Activated CD8-positive, alpha-beta T cell treated with anti-CD3 and anti-CD28 coated beads for 36 hours (primary cell): ENCODE measurements at places on chromosomes 7 and 10. TPM values are rescaled to one million over a fixed set of nuclear protein-coding genes. Genes with fewer than 3 reads are reported as not detected.

FRMD4A gene
- 2.1 TPM for total RNA-seq

GSDME gene
- total RNA-seq: 5.2 TPM

VENTX gene
- 0.09 TPM for total RNA-seq

OR2A42 gene
- not detected for total RNA-seq

PTPRZ1 gene
- total RNA-seq: not detected

PPP1R9A gene
- total RNA-seq: 0.13 TPM

CHAT gene
- total RNA-seq: not detected

FGF8 gene
- 0.38 TPM for total RNA-seq

WEE2 gene
- not detected for total RNA-seq

SPDYE11 gene
- total RNA-seq: not detected

NUTM2A gene
- 0.54 TPM for total RNA-seq

ATG9B gene
- 12.6 TPM for total RNA-seq

DNA sequence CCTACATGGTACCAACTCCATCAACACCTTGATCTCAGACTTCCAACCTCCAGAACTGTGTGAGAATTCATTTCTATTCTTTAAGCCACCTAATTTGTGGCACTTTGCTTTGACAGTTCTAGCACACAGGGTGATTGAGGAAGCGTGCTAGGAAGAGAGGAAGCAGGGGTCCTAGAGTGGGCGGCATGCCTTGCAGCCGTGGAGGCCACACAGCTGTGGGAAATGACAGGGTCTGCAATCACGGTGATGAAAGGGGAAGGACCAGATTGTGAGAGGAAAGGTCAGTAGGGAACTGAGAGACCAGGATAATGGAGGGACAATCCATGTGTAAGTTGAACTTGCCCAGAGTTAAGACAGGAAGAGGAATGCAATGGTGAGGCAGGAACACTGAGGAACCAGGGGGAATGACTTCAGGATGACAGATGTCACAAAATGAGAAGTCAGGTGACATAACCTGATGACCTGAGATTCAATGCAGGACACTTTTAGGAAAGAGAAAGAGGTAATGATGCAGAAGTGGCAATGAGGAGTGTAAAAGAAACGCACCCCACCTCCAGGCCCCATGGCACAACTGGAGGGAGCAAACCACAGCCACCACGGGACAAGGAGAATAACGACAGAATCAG lies 87.3 kb upstream of the PIK3CG start:
- H3K27me3 ChIP-seq: no peaks in the 10 kb centered on the region
- no peak overlapping the region for H3K27ac ChIP-seq
- DNase-seq: no peak
- H3K4me1 ChIP-seq: peaks cover 24% of the 10 kb centered on the region

DNA sequence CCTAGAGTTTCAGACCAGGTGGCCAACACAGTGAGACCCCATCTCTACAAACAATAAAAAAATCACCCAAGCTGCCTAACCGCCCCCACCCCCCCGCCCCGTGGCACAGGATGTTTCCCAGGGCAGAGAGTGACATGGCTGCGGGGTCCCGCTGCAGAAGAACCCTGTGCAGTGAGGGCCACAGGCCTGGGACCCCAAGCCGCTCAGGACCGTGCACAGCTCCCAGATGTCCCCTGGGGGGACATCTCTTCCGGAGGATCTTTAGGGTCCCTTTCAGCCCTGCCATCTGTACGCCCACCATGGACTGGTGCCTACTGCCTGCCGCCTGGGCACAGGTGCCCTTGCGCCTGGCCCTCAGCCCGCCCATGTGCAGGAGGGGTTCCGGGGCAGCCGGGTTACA lies 373.6 kb downstream of the DNAJB6 start:
- no peaks in the 10 kb centered on the region for H3K36me3 ChIP-seq
- H3K4me3 ChIP-seq: no peak overlapping the region
- no peaks in the 10 kb centered on the region for H3K4me1 ChIP-seq
- H3K27ac ChIP-seq: no peak overlapping the region
- H3K27me3 ChIP-seq: peaks cover 8% of the 10 kb centered on the region

- no peak for DNase-seq
- H3K36me3 ChIP-seq: no peaks in the 10 kb centered on the region
- H3K27ac ChIP-seq: no peak overlapping the region
- peaks cover 5% of the 10 kb centered on the region for H3K27me3 ChIP-seq
- peaks cover 1% of the 10 kb centered on the region for H3K4me1 ChIP-seq
- no peak overlapping the region for H3K4me3 ChIP-seq
Observed at GRCh38 chr10:67519434-67519833, 176.6 kb downstream of the CTNNA3 start.

DNA sequence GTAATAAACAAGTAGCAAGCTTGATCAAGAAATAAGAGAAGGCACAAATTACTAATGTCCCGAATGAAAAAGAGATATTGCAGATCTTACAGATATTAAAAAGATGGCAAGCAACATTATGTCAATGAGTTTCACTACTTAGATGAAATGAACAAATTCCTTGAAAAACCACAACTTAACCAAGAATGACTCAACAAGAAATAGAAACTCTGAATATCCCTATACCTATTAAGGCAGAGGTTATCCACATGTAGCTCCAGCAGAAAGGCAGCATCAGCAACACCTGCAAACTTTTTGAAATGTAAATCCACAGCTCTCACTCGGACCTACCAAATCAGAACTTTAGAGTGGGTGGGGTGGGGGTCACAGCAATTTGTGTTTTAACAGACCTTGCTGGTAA lies 33.6 kb downstream of the PDE1C start:
- no peak overlapping the region for H3K27ac ChIP-seq
- H3K36me3 ChIP-seq: no peaks in the 10 kb centered on the region
- no peak for DNase-seq

DNA sequence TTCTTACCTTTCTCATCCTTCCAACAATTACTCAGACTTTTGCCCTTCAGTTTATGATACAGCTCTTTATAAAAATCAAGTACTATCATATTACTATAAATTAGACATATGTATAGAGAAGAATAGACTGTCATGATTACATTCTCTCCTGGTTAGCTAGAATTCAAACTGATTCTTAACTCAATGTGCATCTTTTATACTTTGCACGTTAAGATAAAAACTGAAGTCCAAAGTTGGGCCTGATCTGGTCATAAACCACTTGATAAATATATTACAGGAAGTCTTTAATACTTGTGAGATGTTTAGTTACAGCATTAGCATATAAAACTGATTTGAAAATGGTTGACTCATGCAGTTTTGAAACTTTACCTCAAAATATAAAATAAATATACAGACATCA lies 2.6 kb downstream of the AGR3 start:
- H3K27ac ChIP-seq: no peak overlapping the region
- no peaks in the 10 kb centered on the region for H3K27me3 ChIP-seq
- H3K36me3 ChIP-seq: no peaks in the 10 kb centered on the region
- H3K4me3 ChIP-seq: no peak overlapping the region
- DNase-seq: no peak
- H3K4me1 ChIP-seq: no peaks in the 10 kb centered on the region

DNA sequence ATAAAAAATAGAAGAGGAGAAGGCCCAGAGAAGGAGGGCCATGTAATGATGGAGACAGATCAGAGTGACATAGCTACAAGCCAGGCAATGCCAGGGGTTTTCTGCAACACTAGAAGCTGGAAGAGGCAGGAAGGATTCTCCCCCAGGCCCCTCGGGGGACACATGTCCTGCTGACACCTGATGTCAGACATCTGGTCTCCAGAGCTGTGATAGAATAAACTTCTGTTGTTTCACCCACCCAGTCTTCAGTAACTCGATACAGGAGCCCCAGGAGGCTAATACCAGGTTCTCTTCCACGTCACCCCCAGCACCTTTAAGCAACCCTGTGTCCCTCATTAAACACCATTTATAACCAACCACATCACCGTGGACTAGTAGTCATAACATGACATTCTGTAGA lies 94.9 kb downstream of the TMEM130 start:
- H3K36me3 ChIP-seq: no peaks in the 10 kb centered on the region
- no peak for DNase-seq
- no peak overlapping the region for H3K27ac ChIP-seq
- H3K4me1 ChIP-seq: no peaks in the 10 kb centered on the region
- no peak overlapping the region for H3K4me3 ChIP-seq
- H3K27me3 ChIP-seq: peaks cover 5% of the 10 kb centered on the region

- H3K27ac ChIP-seq: peak overlapping the region; percentile 88
- peak; percentile 61 for DNase-seq
- H3K4me1 ChIP-seq: peaks cover 43% of the 10 kb centered on the region
- no peaks in the 10 kb centered on the region for H3K27me3 ChIP-seq
Observed at GRCh38 chr10:6300106-6300783, 97.5 kb downstream of the PFKFB3 start.

DNA sequence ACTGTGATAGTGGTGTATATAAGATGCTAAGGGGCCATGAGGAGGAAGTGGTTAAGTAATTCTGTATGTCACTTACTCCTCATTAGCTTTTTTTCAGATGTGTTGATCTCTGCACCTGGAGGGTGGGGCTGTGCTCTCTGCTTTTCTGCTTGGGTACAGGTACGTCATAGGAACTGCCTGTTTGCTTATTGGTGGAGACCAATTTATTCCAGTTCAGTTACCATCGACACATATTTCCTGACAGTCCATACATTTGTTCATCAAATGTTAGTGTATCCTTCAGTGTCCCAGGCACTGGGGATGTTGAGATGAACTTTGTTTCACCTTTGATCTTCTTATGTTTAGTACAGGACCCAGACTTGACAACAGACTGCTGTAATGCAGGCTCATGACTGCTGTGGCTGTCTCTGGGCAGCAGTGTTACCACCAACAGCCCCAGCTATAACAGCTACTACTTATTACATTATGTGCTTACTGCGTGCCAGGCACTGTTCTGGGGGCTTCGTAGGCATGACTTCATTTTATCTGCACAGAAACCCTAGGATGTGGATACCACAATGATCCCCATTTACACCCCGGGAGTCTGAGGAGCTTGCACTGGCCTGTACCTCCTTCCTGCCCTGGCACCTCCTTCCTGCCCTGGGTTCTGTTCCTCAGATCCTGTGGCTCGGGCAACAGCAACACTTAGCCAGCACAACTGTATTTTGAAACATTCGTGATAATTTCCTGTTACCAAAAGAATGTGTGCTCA lies 87.4 kb downstream of the BUB3 start:
- no peak overlapping the region for H3K4me3 ChIP-seq
- H3K4me1 ChIP-seq: peaks cover 20% of the 10 kb centered on the region
- no peaks in the 10 kb centered on the region for H3K27me3 ChIP-seq

- no peak overlapping the region for H3K27ac ChIP-seq
- no peak for DNase-seq
- H3K27me3 ChIP-seq: no peaks in the 10 kb centered on the region
- no peak overlapping the region for H3K4me3 ChIP-seq
- H3K4me1 ChIP-seq: peaks cover 13% of the 10 kb centered on the region
Observed at GRCh38 chr7:37201876-37202198, 246.8 kb downstream of the ELMO1 start.

GRCh38 chr7:113799896-113800295 lies 118.9 kb downstream of the PPP1R3A start:
- no peaks in the 10 kb centered on the region for H3K27me3 ChIP-seq
- no peaks in the 10 kb centered on the region for H3K4me1 ChIP-seq
- no peak for DNase-seq
- no peak overlapping the region for H3K27ac ChIP-seq
- H3K36me3 ChIP-seq: no peaks in the 10 kb centered on the region

- no peaks in the 10 kb centered on the region for H3K27me3 ChIP-seq
- DNase-seq: peak; percentile 33
Observed at GRCh38 chr7:155299535-155300202, 2.0 kb downstream of the INSIG1 start.

GRCh38 chr10:7133278-7133677 lies 277.6 kb downstream of the SFMBT2 start:
- no peaks in the 10 kb centered on the region for H3K36me3 ChIP-seq
- no peak for DNase-seq
- peaks cover 2% of the 10 kb centered on the region for H3K27me3 ChIP-seq
- no peak overlapping the region for H3K4me3 ChIP-seq

DNA sequence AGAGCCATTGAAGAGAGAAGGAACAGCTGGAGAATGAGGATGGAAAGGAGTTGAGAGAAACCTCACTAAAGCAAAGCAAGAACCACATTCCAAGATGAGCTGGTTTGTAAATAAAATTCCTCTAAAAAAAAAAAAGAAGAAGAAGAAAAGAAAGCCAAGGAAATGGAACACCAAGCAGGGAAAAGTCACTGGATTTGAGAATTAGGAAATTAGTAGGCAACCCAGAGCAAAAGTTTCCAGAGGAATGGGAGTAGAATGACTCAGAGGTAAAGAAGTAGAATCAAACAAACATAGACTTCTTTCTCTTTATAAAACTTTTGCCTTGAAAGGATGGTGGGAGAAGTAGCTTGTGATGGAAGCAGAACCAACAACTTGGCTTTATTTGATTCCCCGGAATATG lies 3.9 kb downstream of the CH25H start:
- H3K27ac ChIP-seq: no peak overlapping the region
- H3K4me1 ChIP-seq: peaks cover 7% of the 10 kb centered on the region
- H3K27me3 ChIP-seq: peaks cover 16% of the 10 kb centered on the region
- no peaks in the 10 kb centered on the region for H3K36me3 ChIP-seq
- H3K4me3 ChIP-seq: no peak overlapping the region

DNA sequence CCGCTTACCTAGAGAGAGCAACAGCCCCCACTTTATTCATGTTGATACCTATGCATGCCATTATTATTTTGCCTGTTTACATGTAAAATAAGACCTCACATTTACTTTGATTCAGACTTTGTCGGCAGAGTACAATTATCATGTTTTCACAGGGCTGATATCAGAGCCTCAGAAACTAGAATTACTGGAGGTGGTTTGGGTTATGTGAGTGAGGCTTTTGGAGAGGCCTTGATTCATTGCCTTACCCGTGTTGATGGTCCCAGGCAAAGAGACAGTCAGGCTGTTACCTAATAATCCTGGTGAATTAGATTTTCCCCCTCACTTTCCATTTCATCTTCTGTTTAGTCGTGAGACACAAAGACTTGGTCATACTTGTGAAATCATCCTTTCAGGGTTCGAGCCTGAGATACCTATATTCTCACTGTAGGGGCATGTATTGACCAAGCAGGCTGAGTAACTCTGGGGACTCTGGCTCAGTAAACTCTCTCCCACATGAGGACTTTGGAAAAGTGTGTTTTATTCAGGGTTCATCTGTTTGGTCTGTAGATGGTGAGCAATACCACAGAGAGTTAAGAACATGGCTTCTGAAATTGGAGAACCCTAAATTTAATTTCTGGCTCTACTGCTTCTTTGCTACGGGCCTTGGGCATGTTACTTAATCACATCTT lies 150.9 kb downstream of the CELF2 start:
- H3K27me3 ChIP-seq: no peaks in the 10 kb centered on the region
- DNase-seq: no peak
- peaks cover 15% of the 10 kb centered on the region for H3K36me3 ChIP-seq
- H3K4me1 ChIP-seq: peaks cover 14% of the 10 kb centered on the region

DNA sequence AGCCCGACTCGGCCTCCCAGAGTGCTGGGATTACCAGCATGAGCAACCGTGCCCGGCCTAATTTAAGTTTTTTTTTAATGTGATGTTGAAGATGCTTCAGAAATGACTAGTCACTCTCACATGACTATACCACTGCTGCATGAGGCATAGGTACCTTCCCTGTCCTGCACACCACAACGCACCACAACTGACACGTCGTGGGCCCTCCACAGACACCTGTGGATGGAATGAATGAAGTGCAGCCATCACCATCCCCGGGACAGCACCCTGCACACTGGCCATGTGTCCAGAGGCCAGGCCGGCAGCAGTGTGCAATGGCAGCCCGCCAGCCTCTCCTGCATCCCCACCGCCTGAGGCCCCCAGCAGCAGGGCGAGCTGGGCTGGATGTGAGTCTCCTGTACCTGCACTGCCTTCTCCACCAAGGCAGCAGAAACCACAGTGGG lies 55.1 kb downstream of the VOPP1 start:
- no peaks in the 10 kb centered on the region for H3K27me3 ChIP-seq
- H3K36me3 ChIP-seq: peaks cover 20% of the 10 kb centered on the region
- H3K27ac ChIP-seq: no peak overlapping the region
- H3K4me3 ChIP-seq: no peak overlapping the region

GRCh38 chr10:100528123-100528886 lies 1.4 kb downstream of the NDUFB8 start:
- H3K4me1 ChIP-seq: peaks cover 35% of the 10 kb centered on the region
- H3K27ac ChIP-seq: peak overlapping the region; percentile 95
- peak; percentile 48 for DNase-seq
- H3K4me3 ChIP-seq: peak overlapping the region; percentile 85
- no peaks in the 10 kb centered on the region for H3K27me3 ChIP-seq
